ENCODE measurements at places on chromosomes 11 and 22.

GRCh38 chr11:64560941-64561340, 30.1 kb upstream of the SLC22A12 start:
- DNase-seq = no peak

DNA sequence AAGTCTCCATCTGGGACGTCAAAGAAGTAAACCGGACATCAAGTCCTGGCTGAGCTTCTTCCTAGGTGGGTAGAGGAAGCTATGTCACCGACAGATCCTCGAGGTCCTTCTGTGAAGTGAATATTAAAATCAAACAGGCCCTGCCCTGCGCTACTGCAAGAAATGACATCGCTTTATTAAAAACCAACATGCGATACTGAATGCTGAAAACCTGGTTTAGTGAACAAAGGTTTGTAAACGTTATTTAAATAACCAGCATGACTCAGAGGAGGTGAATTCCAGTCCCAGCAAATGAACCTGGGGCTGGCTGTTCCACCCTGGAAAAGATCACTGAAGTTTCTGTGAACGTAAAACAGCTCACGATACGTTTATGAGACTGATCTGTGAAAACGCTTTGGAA, 645 bp downstream of the RTCB start:
- DNase-seq = no peak

GRCh38 chr11:105046898-105047579, 1.9 kb upstream of the CARD16 start:
- no peak for DNase-seq

- DNase-seq = peak; percentile 98
Measured at GRCh38 chr11:64230171-64230984, at the start of gene DNAJC4. Gene DNAJC4 (plus strand): TSS chr11:64230548. CDS start chr11:64230855, 307 bp downstream.

GRCh38 chr22:32073823-32074380, 30.8 kb downstream of the SLC5A1 start:
- DNase-seq = no peak

DNA sequence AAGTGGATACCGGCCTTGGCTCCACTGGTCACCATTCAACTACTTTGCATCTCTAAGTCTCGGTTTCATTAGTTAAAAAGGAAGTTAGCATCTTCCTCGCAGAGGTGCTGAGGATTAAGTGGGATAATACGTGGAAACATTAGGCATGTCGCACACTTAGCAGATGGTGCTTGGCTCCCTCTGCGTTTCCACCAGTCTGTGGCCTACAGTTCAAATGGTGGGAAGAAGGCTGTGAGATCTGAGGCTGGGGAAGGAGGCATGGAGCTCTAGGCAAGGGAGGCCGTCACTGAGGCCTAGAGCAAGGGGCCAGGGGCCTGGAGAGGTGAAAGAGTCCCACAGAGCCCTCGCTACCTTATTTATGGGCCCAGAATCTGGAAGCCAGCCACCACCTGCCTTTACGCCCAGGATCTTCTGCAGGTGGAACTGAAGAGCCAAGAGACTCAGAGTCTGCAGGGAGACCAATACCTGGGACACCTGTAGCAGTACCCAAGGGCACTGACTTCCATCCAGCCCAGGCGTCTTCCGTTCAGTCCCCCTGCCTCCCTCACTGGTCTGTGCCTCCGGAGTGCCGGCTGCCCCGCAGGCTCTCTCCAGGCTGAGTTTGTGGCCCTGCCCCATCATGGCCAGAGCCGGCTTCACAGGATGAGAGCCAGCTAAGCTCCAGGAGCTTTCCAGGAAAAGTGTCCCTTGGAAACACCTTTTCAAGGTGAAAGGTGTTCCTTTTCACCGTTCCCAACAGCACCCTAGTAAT, 66.1 kb upstream of the A4GALT start:
- no peak for DNase-seq

GRCh38 chr22:46542011-46542985, 4.9 kb upstream of the CELSR1 start:
- DNase-seq = peak; percentile 19

DNA sequence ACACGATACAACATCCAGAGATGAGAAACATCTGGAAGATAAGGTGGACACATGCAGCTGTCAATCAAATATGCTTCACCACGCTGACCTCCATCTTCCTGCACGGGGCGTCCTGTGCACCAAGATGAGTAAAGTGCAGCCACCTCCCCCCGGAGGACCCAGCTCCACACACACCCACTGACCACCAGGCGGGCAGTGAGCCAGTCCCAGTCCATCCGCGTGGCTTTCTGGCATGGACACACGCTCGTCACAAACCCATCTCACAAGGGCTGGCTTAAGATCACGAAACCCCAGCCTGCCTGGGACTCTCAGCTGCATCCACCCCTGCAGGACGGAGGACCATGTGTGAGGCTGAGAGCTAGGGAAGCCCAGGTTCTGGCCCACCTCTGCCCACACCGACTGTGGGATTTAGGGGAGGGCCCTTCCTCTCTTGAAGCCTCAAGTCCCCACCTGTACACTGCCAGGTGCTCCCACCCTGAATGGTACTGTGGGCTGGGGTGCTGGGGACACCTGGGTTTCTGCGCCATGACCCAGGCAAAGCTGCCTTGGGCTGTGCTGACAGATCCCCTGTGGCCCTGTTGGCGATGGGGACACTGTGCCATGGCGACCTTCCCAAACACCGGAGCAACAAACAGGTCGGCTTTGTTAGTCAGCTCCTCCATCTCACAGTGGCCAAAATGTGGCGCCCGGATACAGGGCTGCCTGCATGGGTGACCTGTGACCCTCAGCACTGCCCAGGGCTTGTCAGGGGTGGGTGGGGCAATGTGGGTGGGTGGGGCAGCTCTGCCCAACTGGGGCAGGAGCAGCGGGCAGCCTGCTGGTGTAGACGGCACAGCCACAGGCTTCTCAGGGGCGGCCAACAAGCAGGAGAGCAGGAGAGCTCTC, 629.0 kb downstream of the TBC1D22A start:
- DNase-seq = no peak

GRCh38 chr11:82890936-82891335, 9.3 kb downstream of the PRCP start:
- DNase-seq = no peak

DNA sequence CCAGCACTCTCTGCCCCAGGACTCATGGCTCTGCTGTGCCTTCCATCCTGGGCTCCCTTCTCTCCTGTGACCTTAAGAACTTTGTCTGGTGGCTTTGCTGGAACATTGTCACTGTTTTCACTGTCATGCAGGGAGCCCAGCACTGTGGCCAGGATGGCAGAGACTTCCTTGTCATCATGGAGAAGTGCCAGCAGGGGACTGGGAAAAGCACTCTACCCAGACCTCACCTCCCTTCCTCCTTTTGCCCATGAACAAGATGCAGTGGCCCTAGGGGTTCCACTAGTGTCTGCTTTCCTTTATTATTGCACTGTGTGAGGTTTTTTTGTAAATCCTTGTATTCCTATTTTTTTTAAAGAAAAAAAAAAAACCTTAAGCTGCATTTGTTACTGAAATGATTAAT, 2.9 kb upstream of the TTC36 start:
- DNase-seq = no peak

DNA sequence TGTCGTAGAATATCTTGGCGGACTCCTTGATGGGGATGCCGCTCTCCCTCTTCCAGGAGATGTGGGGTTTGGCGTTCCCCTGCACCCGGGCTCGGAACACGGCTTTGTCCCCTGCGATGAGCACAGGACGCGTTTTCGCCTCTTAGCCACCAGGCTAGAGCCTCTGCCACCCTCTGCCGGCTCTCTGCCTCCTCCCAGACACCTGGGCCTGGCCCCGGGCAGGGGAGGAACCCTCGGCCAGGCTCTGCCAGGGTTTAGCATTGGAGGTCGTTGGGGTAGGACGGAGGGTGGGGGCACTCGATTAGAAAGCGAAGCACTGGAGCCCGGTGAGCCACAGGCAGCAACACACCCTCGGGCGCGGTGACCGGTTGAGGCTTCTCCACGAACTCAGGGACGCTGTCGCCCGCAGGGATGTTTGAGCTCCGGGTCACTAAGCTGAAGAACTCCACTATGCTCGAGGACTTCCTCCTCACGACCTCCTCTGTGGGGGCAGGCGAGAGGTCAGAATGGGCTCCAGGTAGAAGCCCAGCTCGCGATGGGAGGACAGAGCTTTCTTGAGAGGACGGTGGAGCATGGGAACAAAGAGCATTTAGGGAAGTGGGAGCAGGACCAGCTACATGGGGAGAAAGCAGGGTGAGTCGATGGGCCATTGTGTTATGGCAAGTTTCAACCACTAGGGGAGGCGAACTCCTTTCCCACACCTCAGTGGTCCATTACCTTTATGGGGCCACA, 4.3 kb downstream of the IGSF22 start:
- peak; percentile 58 for DNase-seq

DNA sequence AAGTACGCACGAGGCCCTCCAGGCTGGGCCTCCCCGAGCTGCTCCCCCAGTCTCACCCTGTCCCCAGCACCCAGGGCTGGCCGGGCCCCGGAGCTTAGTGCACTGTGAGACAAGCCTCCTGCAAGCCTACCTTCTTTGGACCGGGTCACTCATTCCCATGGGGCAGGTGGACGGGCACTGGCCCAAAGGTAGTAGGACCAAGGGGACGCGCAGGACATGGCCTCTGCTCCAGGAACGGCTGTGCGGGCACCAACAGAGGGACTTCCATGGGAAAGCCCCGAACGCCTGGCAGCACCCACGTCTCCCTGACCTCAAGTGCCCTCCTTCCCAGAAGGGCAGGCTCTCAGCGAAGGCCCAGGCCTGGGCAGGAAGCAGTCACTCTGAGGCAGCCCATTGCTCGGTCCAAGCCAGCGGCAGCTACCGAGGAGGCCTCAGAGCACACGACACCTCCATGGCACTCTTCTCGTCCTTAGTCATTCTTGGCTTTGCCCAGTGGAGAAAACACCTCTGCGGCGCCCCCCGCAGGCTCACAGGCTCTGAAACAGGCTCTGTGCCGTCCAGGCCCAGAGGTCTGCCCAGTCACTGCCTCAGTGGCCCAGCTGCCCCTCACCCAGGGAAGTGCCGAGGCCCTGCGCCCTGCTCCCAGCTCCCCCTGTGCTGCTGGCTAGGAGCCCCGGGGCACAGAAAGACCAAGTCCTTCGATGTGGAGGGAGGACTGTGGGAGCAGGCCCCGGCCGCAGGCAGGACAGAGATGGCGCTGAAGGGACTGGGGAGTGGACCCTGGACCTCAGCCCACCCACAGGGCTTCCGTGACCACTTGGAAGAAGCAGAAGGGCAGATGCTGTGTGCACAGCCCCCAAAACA, 3.8 kb downstream of the MOB2 start:
- DNase-seq = no peak

GRCh38 chr22:42418811-42419242, 13.4 kb downstream of the NFAM1 start:
- DNase-seq = no peak

DNA sequence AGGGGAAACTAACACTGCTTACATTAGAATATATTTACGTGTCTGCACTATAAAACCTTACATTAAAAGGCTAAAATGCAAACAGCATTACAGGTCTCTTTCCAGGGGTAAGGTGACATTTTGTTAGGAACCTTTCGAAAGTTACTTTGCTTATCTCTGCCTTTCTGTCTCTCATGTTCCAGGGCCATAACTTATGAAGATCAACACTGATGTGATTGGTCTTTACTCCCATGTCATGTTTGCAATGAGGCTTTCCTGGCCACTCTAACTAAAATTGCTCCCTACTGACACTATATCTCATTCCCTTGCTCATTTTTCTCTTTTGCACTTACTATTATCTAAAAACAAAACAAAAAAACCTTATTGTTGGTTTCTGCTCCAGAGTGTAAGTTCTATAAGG, 119.0 kb downstream of the JRKL start:
- no peak for DNase-seq

DNA sequence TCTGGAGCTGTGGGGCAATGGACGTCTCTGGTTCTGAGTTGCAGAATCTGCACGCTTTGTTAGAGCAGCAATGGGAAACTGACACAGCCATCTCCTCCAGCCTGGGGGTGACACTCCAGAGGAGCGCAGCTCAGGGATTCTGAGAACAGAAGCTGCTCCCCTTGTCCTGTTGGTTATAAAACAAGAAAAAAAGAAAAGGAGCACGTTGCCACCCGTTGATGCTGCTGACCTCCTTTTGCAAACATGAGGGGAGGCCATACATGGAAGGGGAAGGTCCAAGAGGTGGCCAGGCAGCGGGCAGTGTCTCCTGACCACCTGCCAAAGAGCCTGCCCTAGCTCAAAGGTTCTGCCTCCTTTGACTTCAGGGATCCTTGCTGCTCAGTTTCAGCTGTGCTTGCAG, 61.0 kb downstream of the SPATA19 start:
- no peak for DNase-seq

DNA sequence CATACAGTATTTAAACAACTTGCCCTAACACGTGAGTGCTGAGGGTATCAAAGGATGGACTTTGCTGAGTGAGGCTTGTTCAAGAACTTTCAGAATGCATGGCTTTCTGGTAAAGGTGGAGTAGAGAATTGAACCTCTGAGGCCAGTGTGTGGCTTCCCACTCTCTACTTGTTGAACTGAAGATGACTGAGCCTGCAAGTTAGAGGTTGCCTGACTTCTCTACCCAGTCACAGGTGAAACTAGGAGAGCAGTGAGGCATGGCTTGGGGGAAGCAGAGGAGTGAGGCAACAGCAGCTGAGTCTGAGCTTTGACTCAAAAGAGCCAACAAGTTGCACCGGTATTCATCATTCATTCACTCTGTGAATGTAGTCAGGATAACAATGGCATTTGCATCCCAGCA, 256.4 kb upstream of the SESN3 start:
- DNase-seq = no peak

DNA sequence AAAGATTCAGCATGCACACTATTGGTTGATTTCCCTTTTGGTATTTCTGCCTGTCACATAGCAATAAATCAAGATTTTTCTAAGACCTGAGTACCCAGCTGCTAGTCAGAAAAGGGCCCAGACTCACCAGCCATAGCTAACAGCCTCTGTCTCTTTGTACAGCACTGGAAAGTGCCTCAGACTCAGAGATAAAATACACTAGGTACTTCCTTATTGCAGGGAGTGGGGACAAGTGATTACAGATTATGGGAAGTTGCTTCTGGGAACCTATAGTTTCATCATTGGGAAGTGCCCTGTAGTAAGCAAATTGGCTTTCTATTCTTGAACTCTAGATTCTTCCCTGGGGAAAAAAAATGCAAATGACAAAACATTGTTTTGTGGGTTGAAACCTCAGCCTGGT, at the start of gene CASP5:
TSS of gene CASP5 (minus strand) at position 166 of the 400 bp plus-strand sequence. CDS start at position 134, 32 bp downstream.
- DNase-seq = no peak

DNA sequence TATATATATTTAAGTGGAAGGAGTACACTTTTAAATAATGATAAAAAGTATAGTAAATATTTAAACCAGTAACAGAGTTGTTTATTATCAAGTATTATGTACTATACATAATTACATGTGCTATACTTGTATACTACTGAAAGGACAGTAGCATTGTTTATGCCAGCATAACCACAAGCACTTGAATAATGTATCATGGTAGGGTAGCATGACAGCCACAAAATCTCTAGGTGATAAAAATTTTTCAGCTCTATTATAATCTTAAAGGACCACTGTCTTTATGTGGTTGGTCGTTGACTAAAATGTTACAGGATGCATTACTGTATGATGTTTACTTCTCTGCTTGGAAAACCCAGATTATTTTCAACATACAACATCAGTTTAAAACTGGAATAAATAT, 349.2 kb downstream of the CASP12 start:
- DNase-seq = no peak

DNA sequence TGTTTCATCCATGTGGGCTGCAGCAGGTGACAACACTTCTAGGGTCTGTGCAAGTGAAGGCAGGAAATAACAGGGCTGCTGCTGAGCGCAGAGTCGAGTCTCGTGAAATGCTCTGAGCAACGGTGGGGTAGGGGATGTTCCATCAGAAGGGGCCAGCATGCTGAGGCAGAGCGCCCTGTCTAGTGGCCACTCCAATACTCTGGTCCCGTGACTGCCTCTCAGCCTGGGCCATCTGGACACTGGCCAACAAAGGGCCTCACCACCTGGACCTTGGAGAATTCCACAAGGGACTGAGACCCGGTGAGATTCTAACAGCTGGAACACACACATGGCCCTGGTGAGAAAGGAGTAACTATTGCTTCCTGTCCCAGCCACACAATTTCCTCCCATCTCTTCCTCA, 375.7 kb downstream of the SHANK2 start:
- peak; percentile 49 for DNase-seq

All from NCI-H1092 treated with DMSO at 0.1 percent for 48 hours (cell line).